ENCODE measurements at places on chromosomes 3 and 15. TPM values are rescaled to one million over a fixed set of nuclear protein-coding genes. Genes with fewer than 3 reads are reported as not detected.

- DNase-seq, result no peak
These were observed 749 bp downstream of the ITGA11 start for GRCh38 chr15:68431037-68431791.

DNA sequence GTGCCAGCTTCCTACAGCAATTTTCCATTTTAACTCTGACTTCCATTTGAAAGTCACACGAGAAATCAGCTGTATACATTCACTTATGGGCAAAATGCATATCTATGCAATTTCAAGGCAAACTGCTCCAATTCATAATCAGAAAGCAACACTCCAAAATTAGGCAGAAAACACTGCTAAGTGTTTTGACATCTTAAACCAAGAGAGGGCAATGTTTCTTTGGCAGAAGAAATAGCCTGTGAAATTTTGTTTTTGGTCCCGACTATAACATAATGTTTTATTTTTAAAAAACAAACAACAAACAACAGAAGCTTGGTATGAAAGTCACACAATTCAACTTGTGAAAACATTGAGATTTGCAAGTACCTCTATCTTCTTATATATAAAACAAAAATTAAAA, 42.6 kb downstream of the GOLIM4 start:
- no peak for DNase-seq

- DNase-seq, result no peak
These were observed 257.4 kb upstream of the ADAMTS9 start for GRCh38 chr3:64945171-64945729.

GRCh38 chr3:65619451-65619881, 419.3 kb downstream of the MAGI1 start:
- DNase-seq, result peak; percentile 65

GRCh38 chr3:36843065-36844051, 79.0 kb upstream of the DCLK3 start:
- DNase-seq, result no peak

DNA sequence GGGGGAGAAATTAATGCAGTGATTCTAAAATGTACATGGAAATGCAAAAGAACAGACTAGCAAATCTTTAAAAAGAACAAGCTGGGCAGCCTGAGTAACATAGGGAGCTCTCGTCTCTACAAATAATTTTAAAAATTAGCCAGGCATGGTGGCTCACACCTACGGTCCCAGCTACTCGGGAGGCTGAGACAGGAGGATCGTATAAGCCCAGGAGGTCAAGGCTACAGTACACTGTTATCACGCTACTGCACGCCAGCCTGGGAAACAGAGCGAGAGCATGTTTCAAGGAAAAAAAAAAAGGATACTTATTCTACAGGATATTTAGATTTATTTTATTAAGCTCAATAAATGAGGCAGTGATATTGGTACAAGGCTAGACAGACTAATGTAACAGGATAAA, 40.9 kb downstream of the STAG1 start:
- DNase-seq, result no peak

- DNase-seq, result no peak
These were observed 28.2 kb downstream of the CPOX start for GRCh38 chr3:98565237-98565643.

- no peak for DNase-seq
These were observed 129.6 kb downstream of the GADL1 start for GRCh38 chr3:30764891-30765290.

- no peak for DNase-seq
These were observed 21.3 kb downstream of the KLHL6 start for GRCh38 chr3:183534249-183534648.

DNA sequence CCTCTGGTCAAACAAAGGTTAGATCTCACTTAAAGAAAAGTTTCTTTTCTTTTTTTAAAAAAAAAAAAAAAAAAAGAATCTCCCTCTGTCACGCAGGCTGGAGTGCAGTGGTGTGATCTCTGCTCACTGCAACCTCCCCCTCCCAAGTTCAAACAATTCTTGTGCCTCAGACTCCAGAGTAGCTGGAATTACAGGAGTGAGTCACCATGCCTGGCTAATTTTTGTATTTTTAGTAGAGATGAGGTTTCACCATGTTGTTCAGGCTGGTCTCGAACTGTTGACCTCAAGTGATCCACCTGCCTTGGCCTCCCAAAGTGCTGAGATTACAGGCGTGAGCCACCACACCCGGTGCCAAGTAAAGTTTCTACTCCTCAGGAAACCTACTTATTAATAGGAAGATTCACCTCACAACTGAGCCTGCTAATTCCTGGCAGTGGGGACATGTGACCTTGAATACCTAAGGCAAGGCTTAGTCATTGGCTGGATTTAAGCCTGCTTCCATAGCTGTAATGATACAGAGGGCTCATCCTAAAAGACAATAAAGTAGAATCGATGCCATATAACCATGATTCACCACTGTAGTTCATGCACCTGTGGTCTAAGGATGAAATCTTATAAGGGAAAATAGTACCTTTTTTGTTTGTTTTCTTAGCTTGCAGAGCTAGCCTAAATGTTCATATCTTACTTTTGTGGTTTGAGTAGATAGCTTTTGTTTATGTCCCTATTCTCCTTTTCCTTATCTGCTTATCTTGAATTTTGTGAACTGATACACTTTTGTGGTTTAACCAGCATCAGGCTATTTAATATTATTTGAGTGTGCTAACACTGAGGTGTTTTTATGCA, 24.8 kb upstream of the RBMS3 start:
- no peak for DNase-seq

DNA sequence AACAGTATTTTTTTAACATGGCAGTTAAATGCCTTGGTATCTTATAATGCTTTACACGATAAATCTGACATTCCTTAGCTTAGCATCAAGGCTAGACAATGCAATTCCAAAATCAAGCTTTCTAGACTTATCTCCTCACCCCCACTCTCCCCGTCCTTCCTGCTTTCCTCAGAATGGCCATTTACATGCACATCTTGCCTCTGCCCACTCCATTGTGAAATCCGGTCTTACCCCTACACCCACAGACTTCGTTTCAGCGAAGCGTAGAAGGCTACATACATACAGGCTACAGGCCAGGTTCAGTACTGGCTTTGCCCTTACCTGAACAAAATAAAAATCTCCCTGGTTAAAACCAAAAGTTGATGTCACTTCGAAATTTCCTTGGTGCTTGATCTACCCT, 58.6 kb upstream of the SLC12A8 start:
- no peak for DNase-seq

DNA sequence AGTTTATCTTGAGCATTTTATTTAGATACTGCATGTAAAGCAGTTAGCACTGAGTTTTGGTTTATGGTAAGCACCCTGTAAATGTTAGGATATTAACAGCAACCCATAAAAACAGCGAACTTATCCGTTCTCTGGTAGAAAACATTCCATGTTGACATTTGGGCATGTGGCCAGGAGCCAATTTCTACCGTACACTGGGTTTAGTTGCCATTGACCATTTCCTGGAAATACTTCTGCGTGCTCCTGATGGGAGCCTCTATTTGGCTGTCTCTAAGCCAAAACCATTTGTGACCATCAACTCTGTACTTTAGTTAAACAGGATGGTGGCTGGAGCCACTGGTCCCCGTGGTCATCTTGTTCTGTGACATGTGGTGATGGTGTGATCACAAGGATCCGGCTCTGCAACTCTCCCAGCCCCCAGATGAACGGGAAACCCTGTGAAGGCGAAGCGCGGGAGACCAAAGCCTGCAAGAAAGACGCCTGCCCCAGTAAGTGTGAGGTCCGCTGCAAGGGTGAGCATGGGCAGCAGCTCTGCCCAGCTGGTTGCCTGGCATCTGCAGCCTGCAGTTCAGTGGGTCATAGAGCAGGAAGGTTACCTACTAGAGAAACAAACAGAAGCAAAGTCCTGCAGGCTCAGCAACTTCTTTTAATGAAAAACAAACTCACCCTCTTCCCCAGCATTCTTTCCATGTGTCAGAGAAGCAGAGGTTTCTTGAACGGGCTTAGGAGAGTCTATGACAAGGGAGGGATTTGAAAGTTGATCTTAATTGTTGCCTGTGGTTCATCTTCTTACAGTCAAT, 7.1 kb downstream of the THBS1 start:
- no peak for DNase-seq

DNA sequence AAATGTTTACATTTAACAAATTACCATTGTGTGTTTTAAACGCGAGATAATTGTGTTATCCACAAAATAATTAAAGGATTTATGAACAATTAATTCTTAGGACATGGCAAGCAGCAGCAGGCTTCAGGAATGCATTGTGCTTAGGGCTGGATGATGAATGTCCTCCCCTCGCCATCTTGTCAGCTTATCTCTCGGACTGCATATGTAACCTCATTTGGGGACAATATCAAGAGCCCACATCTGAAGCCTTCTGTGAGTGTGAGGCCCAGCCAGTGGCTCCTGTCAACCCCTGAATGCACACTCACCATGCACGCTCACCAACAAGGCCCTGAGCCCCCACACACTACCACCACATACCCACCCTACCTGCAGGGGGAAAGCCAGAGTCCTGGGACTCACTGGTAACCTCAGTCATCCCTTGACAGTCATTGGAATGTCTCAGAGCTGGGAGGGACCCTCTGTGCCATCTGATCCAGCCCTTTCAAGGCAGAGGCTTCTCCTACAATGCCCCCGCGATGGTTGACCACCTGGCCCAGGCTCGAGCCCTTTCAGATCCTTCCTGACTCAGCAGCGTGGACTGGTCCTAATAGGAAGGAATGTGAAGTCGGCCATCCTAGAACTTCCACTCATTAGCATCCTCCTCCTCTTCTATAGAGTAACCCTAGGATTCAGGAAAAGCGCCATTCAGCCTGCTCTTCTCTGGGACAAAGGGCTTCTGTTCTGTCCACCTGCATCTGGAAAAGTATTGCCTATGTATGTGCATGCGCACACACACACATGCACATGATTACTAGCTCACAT, 38.2 kb downstream of the MRPL46 start:
- DNase-seq, result no peak

GRCh38 chr3:132218817-132219755, 98.1 kb upstream of the ACP3 start:
- no peak for DNase-seq

DNA sequence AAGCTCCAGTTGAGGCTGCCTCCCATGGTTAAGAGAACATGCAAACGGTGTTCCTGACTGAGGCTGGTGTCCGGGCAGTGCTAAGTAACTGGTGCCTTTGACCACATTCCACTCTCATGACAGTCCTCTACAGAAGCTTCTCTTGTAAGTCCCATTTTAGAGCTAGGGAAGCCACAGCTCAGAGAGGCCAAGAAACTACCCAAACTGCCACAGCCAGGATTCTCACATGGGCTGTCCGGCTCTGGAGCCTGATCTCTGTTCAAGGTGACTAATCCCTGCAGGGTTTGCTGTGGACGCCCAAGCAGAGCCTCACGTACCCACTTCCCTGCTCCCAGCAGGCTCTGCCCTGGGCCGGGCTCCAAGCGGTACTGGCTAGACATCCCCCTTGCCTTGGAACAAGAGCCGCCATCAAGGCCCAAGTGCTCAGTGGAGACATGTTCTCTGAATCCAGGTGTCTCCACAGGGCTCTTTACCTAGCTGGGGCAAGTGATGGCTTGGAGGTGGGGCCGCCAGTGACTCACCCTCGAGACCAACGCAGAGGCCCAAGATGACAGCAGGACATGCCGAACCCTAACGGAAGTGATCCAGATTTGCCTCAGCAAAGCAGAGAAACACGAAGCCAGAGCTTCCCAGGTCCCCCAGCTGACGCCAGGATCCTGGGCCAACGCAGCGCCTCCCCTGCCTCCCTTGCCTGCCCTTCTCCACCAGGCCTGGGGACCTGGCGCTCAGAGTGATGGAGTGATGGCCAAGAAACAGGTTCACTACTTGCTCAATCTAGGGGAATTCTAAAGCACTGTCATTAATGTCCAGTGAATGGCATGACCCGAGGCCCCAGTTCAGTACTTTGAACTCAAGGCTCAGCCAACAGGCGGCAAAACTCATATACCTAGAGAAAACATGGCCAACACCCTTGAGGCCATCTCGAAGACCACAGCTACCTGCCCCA, 24.4 kb downstream of the KLHL25 start:
- DNase-seq, result no peak

DNA sequence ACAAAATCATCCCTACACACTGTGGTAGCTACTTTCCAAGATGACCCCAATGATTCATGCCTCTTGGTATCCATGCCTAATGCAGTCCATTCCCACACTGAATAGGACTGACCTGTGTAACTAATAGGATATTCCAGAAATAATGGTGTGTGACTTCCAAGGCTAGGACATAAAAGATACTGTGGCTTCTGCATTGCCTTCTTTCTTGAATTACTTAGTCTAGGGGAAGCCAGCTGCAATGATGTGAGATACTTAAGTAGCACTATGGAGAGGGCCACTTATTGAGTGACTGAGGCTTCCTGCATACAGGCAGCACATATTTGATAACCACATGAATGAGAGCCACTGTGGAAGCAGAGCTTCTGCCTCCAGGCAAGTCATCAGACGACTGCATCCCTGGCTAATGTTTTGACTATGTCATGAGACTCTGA, 50.1 kb downstream of the NR1I2 start:
- peak; percentile 16 for DNase-seq

- DNase-seq, result no peak
These were observed 34.5 kb downstream of the IL17RD start for GRCh38 chr3:57130571-57131209.

- DNase-seq, result no peak
These were observed 110.3 kb downstream of the PIK3CB start for GRCh38 chr3:138724443-138724842.

- no peak for DNase-seq
These were observed 10.4 kb upstream of the CX3CR1 start for GRCh38 chr3:39290255-39290654.

Gene ZWILCH
- 11.2 TPM for polyA plus RNA-seq

Gene RTP4
- 0.05 TPM for polyA plus RNA-seq

Gene FBXO40
- polyA plus RNA-seq, result not detected

Gene NSUN3
- 7.5 TPM for polyA plus RNA-seq

Gene ZNF860
- 0.63 TPM for polyA plus RNA-seq

Gene CIDEC
- polyA plus RNA-seq, result not detected

Gene BFSP2
- not detected for polyA plus RNA-seq

Gene PPP2R3A
- polyA plus RNA-seq, result 26.6 TPM

Gene P2RY14
- polyA plus RNA-seq, result not detected

Gene SLC25A26
- polyA plus RNA-seq, result 16.2 TPM

Gene CHDH
- 0.02 TPM for polyA plus RNA-seq

Gene SCN11A
- polyA plus RNA-seq, result 0.05 TPM

Gene PP2D1
- not detected for polyA plus RNA-seq

Gene GOLGA6L10
- polyA plus RNA-seq, result 0.99 TPM

Gene ASB14
- not detected for polyA plus RNA-seq

Gene C2CD4A
- not detected for polyA plus RNA-seq

Data from AG04450 (cell line).